ENCODE measurements at places on chromosomes 2 and 18.

DNA sequence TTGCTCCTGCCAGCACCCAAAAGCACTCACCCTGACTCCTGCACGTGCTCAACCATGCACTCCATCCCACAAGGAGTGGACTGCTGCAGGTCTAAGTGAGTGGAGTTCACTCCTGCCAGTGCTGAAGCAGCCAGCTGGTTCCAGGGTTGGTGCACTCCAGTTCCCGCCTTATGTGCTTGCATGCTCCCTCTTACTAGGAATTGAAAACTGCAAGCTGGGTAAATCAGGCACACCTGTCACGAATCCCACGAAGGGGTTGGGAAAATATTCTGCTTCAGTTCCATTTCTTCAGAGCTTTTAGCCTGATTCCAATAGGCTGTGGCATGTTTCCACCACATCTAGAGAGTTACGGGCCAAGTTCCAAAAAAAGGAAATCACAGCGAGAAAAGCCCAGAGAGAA, 1365.5 kb upstream of the CHAC2 start:
- no peak for DNase-seq

GRCh38 chr2:44441200-44441599, 79.5 kb downstream of the CAMKMT start:
- DNase-seq: no peak

DNA sequence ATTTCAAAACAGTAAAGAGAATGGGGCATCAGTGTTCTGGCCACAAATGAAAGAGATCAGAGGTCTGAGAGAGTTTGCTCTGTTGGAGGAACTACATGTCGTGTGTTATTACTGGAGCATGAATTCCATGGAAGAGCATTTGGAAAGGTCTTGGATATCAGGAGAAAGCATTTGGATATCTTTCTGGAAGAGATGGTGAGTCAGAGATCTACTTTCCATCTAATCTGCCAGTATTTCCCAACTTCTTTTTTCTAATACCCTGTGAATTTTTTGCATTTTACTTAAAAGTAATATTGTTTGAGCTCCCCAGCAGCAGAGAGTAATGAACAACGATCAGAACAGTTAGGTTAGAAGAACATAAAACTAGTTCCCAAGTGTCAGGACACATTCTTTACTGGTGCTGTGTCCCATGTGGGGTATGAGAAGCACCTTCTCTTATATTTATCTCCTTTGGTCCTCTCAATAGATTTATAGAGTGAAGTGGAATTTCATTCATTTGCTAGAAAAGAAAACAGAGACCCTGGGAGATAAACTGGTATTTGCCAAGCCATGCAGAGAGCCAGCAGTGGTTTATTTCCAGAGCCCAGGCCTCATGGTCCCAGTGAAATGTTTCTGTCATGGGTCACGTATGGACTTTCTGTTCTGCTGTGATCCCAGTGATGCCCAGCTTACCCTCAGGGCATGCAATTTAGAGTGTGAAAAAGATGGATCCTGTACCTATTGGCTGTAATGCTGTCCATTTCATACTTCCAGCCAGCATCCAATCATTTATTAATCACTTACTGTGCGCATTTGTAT, 130.8 kb upstream of the NT5C1B start:
- DNase-seq: no peak

- no peak for DNase-seq
Measured at GRCh38 chr18:51933903-51934302, 406.1 kb upstream of the DCC start.

GRCh38 chr2:128304715-128305554, 13.7 kb downstream of the HS6ST1 start:
- DNase-seq: no peak

DNA sequence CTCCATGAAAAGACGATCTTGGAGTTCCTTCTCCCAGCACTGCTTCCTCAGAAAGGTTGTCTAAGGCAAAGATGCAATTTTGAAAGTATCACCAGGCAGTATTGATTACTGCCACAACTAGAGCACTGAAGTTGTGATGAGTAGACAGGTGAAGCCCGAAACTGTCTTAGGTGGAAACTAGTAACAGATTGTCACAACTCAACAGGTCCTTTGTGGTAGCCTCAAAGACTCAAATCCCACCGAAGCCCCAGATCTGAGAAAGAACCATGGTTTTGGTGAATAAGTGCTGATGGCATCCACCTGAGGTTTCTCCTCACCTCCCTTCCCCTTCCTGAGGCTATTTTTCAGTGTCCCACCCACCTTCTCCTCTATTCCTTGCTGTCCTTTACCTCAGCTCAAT, 248.0 kb downstream of the DSEL start:
- DNase-seq: no peak

DNA sequence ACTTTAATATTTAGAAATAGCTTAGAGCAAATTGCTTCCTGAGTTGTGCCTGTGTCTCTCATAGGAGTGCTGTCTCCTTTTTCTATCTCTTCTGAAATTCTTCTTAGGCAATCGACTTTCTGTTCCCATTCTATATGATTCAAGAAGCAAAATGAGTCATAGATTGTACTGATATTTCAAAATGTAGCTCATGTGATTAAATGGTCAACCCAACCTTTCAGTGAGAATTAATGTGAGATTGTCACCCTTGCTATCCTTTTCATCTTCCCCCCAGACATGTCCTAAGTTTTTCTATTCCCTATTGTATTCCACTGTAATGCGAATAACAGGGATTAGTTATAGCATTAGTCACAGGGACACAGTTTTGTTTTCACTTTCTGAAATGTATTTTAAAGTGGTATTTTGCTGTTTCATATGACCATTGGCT, 413.6 kb downstream of the THSD7B start:
- DNase-seq: no peak

DNA sequence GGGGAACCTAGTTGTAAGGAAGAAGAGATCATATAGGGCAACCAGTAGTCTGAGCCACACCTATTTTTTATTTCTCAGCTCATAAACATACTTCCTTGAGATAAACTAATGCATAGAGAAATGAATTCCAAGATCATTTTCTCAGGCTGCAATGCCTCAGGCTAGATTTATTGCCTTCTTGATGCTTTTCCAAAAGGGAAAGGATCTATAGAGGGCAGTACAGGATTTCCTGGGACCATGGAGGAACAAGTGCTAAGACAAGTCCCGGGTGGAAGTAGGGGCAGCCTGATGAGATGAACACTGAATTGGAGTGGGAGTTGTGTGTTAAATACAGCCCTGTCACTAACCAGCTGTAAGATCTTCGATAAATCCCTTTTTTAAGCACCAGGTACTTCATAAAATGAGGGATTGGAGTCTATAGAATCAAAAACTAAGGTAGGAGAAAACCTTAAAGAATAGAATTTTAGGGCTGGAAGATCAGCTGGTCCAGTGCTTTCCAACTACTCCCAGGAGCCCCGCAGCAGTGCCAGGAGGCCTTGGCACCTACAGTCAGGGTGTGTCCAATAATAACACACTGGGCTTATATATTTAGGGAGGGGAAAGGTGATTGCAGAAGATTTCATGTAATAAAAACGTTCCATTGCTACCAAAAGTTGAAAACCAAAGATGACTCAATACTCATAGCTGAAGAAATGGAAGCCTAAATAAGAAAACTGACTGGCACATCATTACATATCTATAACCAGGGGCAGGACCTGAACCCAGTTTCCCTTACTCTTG, 58.1 kb downstream of the SERTAD2 start:
- no peak for DNase-seq

DNA sequence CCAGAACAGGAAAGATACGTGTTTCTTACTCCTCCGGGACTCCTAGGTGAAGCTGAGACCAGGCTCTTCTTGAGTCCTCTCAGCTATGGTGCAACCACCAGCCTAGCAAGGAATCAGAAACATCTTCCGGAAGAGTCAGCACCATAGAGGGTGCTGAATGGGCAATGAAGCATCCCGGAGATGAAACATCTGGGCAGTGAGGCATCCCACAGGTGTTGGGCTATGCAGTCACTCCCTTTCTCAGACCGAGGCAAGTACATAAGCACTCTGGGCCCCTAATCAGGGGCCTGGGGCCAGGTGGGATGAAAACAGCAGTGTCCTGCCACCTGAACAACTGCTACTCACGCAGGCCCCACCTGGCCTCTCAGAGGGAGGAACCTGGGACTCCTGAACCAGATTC, 1.4 kb upstream of the CAPN10 start:
- DNase-seq: no peak

- no peak for DNase-seq
Measured at GRCh38 chr2:15932394-15933183, 7.8 kb upstream of the MYCN start.

DNA sequence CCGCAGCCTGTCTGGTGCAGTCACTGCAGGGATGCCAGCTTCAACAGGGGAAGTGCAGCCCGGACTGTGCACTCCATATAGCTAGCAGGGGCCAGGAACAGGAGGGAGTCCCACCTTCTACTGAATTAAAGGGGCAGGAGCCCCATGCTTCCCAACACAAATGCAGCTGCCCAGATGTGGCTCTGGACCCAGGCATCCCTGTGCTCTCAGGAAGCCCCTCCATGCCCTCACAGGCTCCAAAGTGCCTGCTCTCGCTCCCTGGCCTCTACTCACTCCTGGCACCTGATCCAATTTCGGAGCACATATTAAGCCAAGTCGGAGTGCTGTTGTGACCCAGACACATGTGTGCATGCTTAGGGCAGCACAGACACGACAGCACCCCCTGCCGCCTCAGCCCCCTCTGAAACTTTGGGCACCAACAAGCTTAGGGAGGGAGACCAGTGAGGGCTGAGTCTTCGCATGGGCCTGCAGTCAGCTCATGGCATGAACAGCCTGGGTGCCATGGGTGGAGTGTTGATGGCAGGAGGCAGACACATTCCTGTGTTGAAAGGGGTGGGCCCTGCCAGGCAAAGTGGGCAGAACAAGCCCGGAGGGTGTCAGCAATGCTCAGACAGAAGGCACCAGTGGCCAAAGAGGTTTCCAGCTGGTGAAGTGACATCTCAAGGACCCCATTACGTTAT, 83.5 kb downstream of the ZNF804A start:
- DNase-seq: no peak

- DNase-seq: no peak
Measured at GRCh38 chr2:217840522-217840921, 162.3 kb downstream of the TNS1 start.

GRCh38 chr18:60146220-60146960, 226.2 kb downstream of the MC4R start:
- DNase-seq: no peak

DNA sequence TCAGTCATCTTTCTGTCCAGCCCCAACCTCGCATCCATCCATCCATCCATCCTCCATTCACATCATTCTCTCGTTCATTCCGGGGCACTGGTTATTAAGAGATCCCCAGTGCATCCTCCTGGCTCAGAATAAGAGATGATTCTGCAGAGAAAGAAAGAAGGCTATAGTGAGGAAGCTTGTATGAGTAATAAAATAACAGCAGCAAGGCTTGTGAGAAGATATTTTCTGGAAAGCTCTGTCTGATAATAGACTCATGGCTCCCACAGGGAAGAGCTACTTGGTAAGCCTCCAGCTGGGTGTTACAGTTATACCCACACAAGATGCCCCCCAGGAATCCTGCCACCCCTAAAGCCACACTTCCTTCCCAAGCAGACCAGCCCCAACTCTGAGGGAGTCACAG, 143.2 kb downstream of the MTCL1 start:
- no peak for DNase-seq

DNA sequence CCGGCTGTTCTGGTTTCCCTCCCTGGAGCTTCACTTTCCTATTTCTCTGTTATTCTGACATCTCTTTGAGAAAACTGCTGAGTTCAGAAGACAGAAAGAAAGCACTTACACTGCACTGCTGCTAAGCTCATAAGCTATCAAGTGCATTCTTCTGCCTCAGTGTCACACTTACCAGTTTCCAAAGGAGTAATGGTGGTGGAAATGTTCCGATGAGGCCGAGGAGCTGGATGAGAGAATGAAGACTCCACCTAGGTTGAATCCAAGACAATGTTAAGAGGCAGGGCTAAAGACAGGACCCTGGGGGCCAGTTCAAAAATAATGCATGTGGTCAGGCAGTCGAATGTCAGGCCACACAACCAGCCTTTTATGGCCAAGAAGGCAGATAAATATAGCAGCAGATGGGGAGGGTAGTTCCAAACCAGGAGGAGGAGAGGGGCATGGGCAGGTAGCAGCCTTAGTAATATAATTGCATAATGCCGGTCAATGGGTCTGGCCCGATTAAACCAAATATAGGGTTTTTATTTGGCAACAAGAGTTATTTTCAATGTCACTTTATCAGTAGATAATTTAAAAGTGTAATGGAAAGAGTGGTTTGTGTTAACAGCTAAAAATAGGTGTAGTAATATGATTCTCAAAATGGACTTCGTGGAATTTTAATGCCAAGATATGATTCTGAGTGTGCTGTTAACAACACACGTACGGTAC, at the start of gene MYOM1:
Gene MYOM1 (minus strand): TSS at position 338 of the 705 bp plus-strand sequence. CDS start 4,745 bp downstream, outside the sequence.
- DNase-seq: no peak

- peak; percentile 18 for DNase-seq
Measured at GRCh38 chr2:167212014-167212648, 323.9 kb downstream of the XIRP2 start.

- DNase-seq: no peak
Measured at GRCh38 chr2:216574046-216574445, 59.2 kb upstream of the IGFBP2 start.

DNA sequence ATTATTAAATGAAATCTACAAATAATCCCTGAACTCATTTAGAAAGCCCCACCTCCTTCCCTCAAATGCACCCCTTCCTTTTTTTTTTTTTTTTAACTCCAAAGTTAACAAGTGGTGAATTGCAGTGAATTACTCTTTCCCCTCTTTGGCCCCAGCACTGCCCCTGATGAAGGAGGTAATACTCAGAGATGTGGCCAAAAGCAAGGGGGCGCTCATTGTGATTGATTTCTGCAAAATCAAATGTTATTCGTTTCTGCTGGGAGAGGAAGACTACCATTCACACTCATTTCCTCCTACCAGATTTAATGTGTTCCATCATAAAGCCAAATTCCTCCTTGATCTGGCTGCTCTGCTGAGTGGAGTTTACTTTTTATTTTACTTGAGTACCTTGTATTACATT, 259.4 kb downstream of the GPD2 start:
- no peak for DNase-seq

- no peak for DNase-seq
Measured at GRCh38 chr18:46333431-46334135, 229.4 kb downstream of the HAUS1 start.

DNA sequence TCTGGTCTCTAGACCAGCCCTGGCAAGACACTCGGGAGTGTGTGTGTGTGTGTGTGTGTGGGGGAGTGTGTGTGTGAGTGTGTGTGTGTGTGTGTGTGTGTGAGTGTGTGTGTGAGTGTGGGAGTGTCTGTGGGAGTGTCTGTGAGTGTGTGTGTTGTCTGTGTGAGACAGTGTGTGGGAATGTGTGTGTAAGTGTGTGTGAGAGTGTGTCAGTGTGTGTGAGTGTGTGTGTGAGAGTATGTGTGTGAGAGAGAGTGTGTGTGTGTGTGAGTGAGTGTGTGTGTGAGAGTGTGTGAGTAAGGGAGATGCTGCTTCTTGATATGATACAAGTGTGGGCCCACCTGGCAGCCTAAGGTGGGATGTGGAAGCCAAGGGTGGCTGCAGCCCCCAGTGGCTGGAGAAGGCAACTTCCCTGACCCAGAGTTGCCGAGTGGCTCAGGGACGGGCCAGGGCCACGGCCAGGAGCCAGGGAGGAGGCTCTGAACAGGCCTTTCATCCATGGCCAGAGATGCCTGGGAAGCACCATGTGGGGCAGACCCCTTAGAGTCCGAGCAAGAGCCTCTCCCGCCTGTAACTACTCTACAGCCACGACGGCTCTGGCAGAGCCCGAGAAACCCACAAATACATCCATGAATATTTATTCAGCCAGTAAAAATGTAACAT, 159.3 kb upstream of the MYCN start:
- no peak for DNase-seq

Data from CD4-positive, alpha-beta T cell treated with Interleukin-2 at 100 ng/mL for 4 hours (primary cell).